ENCODE measurements at places on chromosomes 2 and 18.

DNA sequence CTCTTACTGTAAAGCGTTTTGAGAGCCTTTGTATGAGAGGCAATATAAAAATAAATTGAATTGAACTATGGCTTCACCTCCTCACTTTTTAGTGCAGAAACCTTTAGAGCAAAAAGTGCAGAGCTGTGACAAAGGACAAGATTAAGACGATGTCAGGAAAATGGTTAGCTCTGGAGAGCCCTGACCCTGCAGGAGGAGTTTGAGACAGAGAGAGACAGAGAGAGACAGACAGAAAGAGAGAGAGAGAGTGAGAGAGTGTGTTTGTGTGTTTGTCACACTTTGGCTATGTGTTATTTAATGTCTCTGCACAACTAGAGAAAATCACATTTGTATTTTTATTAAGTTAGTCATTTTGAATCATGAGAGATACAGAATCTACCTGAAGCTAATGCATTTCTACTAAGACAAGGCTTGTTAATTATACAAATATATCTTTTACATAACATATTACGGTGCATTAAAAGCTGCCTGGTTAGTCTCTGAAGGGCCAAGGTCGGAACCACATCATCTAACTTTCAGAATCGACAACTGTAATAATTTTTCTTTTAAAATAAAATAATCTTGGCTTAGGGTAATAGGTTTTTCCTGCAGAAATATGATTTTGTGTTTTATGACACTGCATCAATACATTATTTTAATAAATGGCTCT is 423.5 kb upstream of the ZEB2 start:
- DNase-seq = no peak

DNA sequence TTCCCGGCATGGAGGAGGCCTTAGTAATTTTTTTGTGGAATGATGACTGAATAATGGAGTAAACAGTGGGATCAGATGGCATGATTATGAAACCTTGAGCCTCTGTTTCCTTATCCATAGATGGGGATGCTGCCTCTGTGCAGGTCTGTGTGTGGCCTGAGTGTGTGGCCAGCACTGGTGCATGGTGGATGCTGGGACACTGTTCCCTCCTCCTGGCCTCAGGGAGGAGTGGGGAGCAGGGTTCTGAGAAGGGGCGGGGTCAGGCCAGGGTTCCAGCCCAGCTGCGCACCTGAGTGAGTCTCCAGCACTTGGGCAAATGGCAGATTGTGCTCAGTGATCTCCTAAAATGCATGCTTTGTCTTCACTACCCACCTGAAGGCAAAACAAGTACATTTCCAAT is 66.4 kb downstream of the DCDC2C start:
- no peak for DNase-seq

GRCh38 chr18:28771849-28772248 is 594.9 kb upstream of the CDH2 start:
- DNase-seq = no peak

DNA sequence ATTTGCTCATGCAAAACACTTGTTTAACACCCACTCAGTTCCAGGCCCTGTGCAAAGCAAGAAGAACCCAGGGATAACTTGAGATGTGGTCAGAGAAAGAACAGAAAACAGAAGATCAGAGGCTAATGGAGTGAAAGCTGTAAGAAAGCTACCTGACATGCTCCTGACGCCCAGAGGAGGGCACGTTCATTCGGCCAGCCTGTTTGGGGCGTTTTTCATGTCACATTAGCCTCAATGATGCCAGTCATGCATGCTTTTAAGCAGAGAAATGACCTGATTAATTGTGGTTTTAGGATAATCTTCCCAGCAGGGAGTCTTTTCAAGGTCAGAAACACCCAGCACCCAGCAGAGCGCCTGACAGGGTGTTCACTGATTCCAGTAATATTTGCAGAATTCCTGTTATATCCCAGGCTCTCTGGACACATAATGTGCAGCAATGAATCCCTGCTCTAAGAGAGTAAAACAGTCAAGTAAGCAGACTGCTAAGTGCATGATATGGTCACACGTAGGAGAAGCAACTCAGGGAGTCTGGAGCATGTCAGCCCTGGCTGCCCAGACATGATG is 320.0 kb downstream of the LRATD1 start:
- no peak for DNase-seq

DNA sequence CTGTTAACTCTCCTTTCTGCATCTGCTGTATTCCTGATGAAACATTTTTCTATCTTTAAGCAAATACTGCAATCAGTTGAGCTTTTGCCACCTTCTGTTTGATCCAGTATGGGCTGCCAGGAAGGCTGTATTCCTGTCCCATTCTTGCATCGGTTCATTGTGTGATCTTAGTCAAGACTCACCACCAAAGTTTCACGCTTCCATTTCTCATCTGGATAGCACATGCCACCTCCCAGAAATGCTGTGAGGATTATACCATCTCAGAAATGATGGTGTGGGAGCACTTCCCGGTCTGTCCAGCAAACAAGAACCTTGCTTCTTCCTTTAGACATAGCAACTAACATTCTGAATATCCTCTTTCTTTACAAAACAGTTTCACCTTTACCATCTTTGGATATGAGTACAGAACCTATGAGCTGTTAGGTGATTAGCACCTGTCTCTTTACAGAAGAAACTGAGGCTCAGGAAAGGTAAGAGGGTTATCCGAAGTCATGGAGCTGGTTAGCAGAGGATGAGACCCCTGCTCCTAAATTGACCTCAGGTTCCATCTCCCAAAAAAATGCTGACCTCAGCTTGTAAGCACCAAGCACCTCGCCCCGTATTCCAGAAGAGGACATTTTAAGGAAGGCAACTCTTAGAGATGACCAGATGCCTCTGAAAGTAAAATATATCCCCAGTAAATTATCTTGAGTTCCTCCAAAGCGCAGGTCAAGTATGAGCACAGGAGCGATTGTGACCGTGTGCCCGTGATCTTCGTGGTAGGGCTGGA is 56.8 kb downstream of the FEZ2 start:
- DNase-seq = no peak

DNA sequence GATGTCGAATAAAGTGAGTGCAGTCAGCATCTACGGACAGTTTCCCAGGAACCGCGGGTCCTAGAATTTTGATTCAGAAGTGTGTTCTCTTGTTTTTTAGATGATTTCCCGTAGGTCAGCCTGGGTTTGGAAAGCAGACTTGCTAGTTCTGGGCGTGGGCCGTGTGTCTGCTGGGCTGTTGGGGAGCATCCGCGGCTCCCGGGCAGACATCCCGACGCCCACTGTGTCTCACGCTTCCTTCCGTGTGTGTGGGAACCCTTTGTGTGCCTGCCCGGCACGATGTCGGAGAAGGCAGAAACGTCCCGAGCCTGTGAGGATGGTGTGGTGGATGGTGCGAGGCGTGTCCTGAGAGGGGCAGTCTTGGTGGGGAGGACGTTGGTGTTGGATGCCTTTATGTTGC is 18.4 kb downstream of the CTDP1 start:
- no peak for DNase-seq

- no peak for DNase-seq
Measured at GRCh38 chr2:143279672-143280071, 150.5 kb downstream of the ARHGAP15 start.

DNA sequence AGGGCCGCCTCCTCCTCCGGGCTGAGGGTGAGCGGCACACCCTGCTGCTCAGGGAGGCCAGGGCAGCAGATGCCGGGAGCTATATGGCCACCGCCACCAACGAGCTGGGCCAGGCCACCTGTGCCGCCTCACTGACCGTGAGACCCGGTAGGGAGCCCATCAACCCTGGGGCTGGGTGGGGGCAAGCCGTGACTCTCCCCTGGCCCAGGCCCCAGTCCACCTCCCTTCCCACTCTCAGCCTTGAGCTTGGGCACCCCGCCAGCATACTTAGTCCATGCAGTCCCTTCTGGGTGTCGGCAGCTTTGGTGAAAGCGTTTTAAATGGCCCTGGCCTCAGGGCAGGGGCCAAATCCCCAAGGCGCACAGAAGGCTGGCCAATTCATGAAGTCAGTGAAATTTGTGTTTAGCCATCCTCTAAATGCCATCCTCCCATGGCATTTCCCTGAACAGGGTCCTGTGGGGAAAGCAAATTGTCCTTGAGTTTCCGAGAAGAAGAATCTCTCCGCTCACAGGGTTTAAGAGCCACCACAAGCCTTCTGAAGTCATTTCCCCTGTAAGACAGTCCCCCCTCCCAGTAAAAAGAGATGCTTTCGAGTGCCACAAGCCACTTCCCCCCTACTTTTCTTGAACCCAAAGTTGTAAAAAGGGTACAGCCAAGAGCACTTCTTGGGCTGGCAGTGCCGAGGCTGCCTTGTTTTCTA is 17.2 kb downstream of the SPEG start:
- DNase-seq = no peak

DNA sequence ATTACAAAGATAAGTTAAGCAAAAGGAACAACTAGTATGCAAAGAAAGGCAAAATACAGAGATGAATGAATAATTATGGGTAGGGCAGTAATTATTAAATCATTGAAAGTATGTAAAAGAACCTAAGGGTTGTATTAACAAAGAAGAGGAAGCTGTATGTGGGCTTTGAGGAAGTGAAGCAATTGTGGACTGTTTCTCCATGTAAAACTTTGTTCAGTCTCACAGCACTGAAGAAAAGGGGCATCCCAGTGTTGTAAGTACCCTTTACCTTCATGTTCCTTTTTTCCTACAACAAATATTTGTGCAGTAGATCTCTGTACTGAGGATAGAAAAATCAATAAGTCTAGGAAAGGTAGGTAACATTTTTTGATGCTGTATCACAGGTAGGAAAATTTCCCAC is 388.7 kb upstream of the NRP2 start:
- DNase-seq = no peak

DNA sequence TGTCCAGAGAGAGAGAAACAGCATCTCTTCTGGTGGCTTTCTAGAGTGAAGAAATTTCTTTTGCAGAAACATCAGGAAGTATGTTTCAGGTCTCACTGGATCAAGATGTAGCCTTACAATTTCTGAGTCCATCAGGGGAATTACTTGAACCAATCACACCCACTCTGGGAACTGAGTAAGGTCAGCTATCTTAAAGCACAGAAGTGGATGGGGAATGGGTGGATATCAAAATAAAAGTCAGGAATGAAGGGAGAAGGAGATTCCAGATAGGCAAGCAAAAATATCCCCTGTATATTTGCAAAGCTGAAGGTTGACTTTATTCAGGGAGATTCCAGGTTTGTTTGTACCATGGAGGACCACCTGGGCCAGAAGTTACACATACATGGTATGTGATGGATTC is 188.0 kb downstream of the CYRIA start:
- no peak for DNase-seq

DNA sequence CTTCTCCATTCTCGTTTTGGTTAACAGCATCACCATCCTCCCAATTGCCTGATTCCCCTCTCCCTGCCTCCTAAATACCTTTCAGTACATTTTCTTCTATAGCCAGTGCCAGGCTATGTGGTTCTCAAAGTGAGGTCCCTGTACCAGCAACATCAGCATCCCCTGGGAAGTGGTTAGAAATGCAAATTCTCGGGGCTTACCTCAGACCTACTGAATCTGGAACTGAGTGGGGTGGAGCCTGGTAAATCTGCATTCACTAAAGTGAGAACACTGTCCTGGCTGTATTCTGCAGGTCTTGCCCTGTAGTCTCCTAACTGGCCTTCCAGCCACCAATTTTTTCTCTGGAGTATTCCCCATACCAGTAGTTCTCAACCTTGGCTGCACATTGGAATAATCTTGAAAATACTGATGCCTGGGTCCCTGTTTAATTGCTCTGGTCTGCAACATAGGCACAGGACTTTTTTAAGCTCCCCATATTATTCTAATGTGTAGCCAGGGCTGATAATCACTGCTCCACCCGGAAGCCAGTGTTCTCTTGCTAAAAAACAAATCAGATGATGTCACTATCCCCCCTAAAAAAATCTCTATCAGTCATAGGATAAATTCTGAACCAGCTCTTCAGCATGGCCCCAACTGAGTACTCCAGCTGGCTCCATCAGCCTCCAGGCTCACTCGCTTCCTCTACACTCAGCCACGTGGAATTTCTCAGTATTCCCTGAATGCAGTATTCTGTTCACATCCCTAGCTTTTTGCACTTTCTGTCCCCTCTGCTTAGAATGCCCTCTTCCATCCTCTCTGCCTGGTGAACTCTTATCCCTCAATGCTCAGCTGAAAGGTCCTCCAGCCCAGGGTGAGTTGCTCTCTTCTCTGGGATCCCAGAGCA is 98.4 kb downstream of the CDK15 start:
- no peak for DNase-seq

- no peak for DNase-seq
Measured at GRCh38 chr2:127706215-127706990, 5.1 kb downstream of the SFT2D3 start.

GRCh38 chr2:148614014-148614321 is 30.6 kb upstream of the EPC2 start:
- no peak for DNase-seq

- no peak for DNase-seq
Measured at GRCh38 chr18:25167612-25168410, 184.2 kb downstream of the ZNF521 start.

DNA sequence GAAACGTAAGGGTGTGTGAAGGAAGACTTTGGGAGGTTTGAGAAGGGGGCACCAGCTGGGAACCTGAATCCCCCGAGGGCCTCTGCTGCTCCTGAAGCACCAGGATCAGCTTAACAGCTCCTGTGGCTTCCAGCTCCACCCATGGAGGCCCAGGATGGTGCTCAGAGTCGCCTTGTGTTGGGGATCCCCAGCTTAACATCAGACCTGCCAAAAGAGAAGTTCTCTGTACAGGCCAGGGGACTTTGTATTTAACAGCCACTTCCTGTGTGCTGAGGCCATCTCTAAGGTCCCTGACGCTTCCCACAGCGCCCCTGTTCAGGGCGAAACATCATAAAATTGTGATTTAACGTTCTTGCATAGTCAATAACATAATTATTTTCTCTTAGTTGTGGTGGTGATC is 77.5 kb downstream of the NCK2 start:
- DNase-seq = no peak

- DNase-seq = no peak
Measured at GRCh38 chr18:10130606-10131005, 216.8 kb downstream of the VAPA start.

GRCh38 chr2:85324639-85325465 is 2.9 kb downstream of the TGOLN2 start:
- DNase-seq = no peak

GRCh38 chr2:1627628-1628381 is 116.5 kb downstream of the PXDN start:
- DNase-seq = no peak

- no peak for DNase-seq
Measured at GRCh38 chr18:24657444-24657842, 197.0 kb downstream of the HRH4 start.

- DNase-seq = no peak
Measured at GRCh38 chr18:21342372-21342771, 100.3 kb downstream of the GREB1L start.

- no peak for DNase-seq
Measured at GRCh38 chr2:235149736-235150135, 197.9 kb downstream of the SH3BP4 start.
